ENCODE measurements at places on chromosomes 7 and 10.

- peak; percentile 60 for DNase-seq
These were observed 645 bp downstream of the SLC26A4 start for GRCh38 chr7:107661081-107661864.

GRCh38 chr7:105493923-105494315, 28.2 kb downstream of the PUS7 start:
- no peak for DNase-seq

- no peak for DNase-seq
These were observed 47.3 kb upstream of the OIT3 start for GRCh38 chr10:72846238-72846637.

GRCh38 chr10:129331207-129331838, 135.7 kb upstream of the MGMT start:
- DNase-seq: no peak

- peak; percentile 8 for DNase-seq
These were observed 160.0 kb downstream of the SLIT1 start for GRCh38 chr10:97025613-97026242.

DNA sequence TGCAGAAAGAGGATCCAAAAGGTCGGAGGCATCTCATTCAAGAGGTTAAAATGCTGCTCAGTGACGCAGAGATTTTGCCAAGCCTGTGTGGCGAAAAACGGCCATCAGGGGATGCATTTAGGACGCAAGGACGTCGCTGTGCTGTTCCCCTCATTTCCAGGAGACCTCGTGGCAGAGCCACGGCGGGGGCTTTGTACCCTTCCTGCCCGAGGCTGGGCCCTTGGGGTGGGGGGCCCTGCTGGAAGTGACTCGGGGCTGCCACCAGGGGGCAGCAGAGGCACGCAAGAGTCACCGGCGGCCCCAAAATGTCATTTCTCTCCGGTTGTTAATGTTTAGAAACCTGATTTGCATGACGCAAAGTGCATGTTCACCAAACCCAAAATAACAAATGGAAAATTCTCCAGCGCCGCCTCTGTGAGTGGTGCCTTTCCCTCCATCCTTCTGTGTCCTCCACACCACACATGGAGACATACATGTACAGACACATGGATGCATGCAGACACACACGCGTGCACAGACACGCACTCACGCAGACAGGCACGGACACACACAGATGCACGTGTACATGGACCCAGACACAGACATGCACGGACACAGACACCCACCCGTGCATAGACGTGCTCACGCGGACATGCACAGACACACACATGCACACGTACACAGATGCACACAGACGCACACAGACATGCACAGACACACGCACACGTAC, 51.0 kb upstream of the NKX6-2 start:
- no peak for DNase-seq

Measured in NCI-H2081 (cell line).